ENCODE measurements at places on chromosomes 11 and 22.

- no peak for DNase-seq
These were observed 99.4 kb upstream of the BLID start for GRCh38 chr11:122215244-122215992.

DNA sequence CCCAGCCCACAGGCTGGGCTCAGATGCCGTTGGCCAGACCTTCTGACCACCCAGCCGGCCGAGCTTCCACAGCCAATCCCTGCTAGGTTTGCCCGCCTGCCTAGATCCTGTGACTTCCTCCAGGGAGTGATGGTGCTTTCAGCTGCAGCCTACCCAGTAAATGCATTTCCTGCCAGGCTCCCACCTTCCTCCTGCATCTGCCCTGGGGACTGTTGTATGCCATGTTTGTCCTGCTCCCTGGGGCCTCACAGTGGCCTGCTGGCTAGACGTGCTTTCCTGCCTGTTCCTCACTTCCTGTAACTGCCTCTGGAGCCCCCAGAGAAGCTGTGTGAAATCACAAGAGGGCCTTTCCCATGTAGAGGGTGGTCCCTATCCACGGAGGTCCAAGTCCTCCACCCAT lies 86.2 kb downstream of the GALNT18 start:
- no peak for DNase-seq

DNA sequence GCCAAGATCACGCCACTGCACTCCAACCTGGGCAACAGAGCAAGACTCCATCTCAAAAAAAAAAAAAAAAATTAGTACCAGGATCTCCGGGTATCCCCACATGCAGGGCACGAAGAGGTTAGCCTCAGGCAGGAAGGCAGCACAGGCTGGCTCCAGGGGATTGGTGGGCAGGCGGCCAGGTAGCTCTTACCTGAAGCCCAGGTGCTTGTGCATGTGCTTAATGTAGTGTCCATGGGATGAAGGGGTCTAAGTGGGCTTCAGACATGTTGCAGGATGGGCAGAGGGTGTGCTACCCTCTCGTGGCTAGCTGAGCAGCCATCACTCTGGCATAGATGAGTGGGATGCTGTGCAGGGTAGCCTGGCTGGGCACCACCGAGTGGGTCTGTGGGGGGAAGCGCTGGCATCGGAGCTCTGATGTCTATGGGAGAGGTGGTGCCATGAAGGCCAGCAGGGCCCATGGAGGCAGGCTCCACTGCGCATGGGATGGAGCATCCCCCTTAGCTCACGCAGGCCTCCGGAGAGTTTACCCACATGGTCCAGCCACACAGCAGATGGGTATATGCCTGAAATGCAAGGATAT lies 11.0 kb downstream of the RFPL1 start:
- DNase-seq: no peak

- DNase-seq: no peak
These were observed 155.7 kb downstream of the NAV2 start for GRCh38 chr11:19868281-19868821.

DNA sequence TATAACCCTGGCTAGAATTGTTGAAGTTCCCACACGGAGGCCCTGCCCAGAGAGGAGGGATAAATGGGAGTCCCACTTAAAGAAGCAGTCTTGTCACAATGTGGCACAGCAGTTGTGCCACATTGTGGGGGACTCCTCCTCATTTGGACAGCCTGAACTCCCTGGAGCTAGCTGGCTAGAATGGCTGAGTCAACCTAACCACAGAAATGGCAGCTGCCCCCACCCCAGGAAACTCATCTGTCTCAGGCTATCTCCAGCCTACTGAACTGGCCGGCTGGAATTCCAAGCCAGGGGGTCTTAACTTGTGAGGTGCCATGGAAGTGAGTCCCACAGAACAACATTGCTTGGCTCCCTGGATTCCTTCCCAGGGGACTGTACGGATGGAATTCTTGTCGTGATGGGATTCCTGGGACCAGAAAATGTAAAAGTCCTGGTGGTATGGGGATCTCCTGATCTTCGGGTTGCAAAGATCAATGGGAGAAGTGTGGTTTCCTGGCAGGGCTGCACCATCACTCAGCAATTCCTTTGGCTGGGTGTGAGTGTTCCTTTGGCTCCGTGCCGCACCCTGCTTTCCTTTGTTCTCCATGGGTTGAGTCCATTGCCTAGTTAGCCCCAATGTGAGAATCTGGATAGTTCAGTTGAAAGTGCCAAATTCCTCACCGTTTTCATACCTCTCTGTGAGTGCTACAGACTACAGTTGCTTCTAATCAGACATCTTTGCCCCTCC lies 791.2 kb upstream of the FAT3 start:
- no peak for DNase-seq

DNA sequence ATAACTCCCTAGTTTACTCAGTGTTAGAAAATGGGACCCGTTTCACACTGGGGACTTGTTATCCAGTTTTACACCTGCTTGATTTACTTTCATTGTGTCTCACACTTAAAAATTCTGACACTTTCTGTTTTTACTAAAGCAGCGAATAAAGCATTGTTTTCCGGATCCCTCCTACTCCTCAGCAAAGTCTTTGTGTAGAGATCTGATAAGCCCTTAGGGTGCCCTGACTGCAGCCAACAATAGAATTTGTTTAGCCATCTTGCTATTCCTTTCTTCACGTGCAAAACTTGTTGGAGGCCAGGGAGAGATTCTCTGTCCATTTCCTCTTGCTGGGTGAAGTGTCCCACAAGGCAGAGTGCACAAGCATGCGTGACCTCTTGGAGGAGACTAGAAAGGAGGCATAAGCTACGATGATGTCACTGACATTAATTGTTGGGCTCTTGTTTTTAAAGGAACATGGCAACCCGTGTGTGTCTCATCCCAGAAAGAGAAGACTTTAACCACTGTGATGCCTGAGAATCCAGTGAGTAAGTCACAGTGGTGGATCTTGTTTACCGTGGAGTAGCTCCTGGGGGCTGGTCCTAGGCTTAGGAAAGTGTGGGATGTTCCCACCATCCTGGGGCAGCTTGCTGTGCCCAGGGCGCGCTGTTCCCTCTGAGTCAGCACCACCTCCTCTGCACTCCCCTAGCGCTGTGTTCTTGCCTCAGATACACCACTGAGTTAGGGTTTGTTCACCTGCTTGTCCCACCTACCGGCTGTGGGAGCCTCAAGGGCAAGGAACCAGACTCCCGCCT lies 27.7 kb downstream of the MICAL2 start:
- DNase-seq: no peak

DNA sequence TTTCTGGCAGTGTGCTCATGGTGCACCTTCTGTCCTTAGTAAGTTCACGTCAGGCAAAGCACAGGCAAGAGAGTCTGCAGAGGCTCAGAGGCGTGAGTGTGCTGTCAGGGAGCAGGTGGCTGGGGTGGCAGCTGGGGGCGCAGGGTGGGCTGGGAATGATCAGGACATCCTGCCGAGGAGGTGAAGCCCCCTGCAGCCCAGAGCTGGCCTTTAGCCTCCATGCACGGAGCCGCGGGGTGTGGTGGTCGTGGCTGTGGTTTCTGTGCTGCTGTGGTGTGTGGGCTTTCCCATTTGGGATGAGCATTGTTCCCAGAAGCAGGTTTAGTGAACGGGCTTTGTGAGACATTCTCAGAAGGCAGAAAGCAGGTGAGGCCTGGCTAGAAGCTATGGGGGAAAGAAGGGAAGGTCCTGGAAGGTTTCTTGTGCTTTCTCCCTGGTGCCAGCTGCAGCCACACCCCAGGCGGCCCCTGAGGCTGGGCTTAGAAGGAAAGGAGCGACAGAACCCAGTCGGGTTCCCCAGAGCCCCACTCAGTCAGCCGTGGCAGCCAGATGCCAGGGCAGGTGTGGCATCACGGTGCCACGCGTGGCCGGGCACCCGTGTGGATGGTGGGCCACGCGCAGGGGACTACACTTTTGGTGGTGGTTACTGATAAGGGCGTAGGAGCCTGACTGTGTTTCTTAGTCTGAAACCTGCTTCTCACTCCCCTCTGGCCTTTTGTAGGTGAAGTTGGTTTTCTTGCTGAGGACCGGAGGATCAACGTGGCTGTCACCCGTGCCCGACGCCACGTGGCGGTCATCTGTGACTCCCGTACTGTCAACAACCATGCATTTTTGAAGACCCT lies 32.0 kb downstream of the IGHMBP2 start:
- DNase-seq: no peak

- no peak for DNase-seq
These were observed 674.5 kb downstream of the BRD1 start for GRCh38 chr22:49152939-49153770.

- peak; percentile 33 for DNase-seq
These were observed 15.0 kb upstream of the APOA1 start for GRCh38 chr11:116852261-116853031.

- no peak for DNase-seq
These were observed 2.4 kb downstream of the PIM3 start for GRCh38 chr22:49962751-49963646.

GRCh38 chr11:57935402-57936049 lies 88.2 kb upstream of the OR9Q1 start:
- DNase-seq: no peak

DNA sequence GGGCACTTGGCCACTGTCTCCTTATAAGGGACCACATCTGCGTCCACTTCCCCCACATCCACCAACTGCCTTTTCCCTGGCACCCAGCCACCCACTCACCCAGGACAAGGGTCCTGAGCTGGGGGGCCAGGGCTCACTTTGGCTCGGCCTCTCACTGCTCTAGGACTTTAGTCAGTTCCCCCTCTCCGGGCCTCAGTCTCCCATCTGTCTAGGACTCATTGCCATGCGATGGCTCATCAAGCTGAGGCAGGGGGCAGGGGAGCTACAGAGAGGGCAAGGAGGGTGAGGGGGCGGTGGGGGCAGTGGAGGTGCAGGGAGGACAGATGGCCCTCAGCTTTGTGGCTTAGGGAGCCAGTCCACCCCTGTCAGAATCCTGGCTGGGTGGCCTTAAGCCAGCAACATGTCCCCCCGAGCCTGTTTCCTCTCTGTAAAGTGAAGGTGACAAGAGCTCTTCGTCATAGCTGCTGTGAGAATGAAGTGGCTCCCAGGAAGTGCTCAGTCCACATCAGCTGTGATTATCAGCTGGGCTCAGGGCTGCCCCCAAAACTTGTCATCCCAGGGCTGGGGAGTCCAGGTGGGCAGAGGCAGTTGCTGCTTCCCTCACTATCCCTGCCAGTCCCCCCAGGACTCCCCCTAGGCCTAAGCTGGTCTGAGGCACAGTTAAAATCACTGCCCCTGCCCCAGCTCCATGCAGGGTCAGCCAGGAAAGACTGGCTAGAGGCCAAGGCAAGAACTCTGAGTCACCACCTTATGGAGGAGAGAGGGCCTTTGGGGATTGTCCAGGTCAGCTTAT lies 14.9 kb downstream of the RAC2 start:
- peak; percentile 49 for DNase-seq

GRCh38 chr11:32752001-32752400 lies 42.5 kb downstream of the CCDC73 start:
- DNase-seq: no peak

DNA sequence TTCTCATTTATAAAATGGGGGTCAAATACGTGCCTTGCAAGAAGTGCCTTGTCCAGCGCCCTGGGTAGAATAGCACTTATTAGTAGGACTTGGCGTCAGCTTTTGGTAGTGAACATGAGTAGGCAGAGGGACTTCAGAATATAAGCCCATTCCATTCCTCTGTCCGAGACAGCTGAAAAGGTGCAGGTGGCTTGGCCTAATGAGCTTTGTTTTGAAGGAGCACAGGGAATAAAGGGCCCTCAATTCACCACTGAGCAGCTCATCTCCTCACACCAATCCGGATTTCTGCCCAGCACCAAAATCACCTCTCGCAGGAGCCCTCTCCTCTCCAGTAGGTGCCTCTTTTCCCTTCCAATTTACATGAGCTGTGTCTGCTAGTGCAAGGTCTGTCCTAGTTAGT lies 91.2 kb downstream of the DSCAML1 start:
- no peak for DNase-seq

- no peak for DNase-seq
These were observed 30.6 kb downstream of the PRCP start for GRCh38 chr11:82869657-82870056.

DNA sequence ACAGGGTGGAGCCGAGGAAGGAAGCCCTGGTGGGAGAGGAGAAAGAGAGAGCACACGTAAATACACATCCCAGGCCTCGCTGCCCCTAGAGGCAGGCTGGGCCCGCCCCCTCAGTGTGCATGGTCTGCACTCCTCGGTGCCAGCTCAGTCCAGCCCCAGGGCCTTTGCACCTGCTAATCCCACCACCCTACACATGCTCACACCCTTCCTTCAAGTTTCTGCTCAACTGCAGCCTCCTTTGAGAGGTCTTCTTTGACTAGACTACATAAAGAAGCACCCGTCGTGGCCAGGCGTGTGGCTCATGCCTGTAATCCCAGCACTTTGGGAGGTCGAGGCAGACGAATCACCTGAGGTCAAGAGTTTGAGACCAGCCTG lies 5.5 kb downstream of the IL2RB start:
- DNase-seq: no peak

GRCh38 chr22:25348391-25348790 lies 129.0 kb downstream of the CRYBB2 start:
- DNase-seq: no peak

DNA sequence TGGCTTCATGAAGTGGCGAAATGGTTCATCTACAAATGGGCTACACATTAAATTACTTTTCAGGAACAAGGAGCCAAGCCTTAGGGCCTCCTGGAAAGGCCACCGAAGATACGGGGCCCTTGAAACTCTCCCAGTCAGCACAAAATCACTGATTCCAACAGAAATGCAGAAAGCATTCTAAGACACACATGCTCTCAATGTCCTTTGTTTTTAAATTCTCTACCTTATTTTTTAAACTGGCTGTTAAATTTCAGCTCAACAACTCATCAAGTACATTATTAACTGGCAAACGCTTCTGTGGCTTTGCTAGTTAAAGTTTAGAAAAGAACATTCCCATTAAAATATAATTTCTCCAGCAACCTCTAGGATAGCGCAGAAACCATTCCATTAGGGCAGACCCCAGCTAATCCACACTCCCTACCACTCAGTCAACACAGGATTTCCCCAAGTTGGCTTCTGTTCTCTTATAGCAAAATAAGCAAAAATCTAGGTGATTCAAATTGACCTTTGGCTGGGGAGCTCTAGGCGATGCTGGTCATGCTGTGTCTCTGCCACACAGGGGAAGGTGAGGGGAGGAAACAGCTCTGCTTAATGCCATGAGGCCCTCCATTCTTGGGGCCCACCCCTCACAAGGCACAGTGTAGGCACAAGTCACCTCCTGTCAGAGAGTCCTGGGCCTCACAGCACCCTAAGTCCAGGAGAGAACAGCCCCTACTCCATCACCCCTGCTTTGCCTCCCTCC lies 47.1 kb downstream of the PLEKHA7 start:
- DNase-seq: no peak

DNA sequence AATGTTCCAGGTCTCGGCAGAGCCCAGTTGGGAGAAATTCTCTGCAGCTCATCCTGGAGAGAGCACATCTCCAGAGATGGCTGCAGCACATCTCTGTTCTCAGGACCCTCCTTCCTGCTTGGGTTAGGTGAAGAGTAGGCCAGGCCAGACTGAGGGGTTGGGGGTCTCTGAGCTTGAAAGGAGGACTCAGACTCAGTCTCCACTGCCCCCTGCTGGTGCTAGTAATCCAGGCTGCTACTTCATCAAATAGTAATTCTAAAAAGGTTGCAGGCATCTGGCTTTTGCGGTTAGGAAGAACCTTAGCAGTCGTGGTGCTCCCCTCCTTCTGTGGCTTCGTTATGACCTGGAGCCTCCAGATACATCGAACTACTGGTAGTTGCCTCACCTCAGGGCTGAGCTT lies 9.7 kb downstream of the TUB start:
- DNase-seq: no peak

Measured in CD4-positive, alpha-beta T cell treated with Interleukin-15 for 4 hours (primary cell).